Vagina (tissue), 2 donors: ENCODE measurements at places on chromosomes 12 and 14.

GRCh38 chr14:90656973-90657372 lies 159.3 kb downstream of the TTC7B start:
- no peak for DNase-seq

GRCh38 chr12:15562263-15562662 lies 226.9 kb downstream of the EPS8 start:
- DNase-seq = no peak

GRCh38 chr14:99551034-99551922 lies 52.7 kb downstream of the CCDC85C start:
- no peak for DNase-seq

DNA sequence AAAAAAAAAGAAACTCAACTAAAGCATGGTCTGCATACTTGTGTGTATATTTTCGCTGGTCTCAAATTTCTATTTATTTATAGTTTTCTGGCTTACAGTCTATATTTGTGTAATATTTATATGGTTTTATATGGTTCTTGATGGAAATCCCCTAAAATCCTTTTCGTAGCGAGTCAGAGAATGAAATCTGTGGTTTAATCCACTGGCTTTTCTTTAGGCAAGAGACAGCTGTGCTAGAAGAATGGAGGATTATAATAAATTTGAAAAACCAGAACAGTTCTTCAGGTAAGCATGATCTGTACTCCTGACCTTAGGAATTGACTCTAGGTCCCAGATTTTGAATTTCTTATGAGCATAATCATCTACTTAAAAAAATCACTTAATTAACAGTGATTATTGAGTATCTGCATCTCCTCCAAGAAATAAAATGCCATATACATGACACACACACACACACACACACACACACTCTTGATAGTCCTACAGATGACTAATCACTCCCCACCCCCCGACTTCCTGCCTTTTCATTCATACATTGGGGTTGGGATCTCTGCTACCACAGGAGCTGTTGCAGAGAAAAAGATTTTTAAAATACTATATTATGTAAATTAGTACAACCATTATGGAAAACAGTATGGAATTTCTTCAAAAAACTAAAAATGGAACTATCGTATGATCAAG lies 113.4 kb downstream of the CRADD start:
- no peak for DNase-seq

DNA sequence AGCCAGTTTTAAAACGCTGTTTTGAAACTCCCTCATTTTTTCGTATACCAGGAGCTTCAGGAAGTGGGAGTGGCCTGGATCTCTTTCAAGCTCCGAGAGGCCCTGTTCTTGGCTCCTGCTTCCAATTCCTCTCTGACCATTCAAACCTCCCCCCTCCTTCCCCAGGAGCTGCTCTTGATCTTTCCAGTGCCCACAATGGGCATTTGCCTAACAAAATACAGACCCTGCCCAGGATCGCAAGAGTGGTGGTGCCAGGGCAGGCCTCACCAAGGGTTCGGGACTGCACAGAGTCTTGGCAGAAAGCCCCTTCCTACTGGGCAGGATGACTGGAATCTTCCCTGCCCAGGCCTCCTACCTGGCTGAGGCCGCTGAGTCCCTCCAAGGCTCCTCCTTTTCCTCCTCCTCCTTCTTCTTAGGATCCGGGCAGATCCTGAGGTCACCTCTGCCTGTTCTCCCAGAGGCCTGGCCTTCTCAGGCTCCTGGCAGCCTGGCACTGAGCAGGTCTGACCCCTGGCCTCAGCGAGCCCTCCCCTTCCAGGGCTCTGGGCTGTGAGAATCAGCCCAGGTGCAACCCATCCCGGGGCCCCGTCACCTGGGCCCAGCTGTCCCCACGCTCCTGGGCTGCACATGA lies 46.9 kb upstream of the NOS1 start:
- no peak for DNase-seq

- no peak for DNase-seq
Observed at GRCh38 chr14:57732463-57733285, 133.2 kb downstream of the SLC35F4 start.

DNA sequence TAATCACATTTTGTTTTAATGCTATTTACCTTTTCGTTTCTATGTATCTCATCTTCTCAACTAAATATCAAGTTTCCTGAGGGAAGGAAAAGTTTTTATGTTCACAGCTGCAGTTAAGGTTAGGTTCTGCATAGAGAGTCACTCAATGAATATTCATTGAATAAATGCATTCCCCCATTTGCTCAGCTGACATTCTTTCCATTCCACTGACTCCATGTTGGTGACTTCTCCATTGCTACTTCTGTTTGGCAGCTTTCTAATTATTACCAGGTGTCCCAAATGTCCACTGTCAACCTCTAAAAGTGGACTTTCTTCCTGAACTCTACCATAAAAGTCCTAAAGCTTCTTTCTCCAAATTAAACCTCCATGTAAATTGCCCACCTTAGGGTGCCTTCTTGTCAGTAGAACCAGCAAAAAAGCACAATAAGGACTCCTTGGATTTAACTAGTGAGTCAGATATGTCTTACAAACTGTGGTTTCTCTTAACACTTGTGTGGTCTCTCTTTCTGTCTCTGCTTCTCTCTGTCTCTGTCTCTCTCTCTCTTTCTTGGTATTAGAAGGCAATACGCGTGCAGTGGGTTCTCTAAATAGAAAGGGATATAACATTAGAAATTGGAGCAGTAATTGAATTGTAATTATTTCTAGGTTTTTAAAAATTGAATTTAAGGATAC lies 85.9 kb downstream of the TMEM117 start:
- DNase-seq = no peak

DNA sequence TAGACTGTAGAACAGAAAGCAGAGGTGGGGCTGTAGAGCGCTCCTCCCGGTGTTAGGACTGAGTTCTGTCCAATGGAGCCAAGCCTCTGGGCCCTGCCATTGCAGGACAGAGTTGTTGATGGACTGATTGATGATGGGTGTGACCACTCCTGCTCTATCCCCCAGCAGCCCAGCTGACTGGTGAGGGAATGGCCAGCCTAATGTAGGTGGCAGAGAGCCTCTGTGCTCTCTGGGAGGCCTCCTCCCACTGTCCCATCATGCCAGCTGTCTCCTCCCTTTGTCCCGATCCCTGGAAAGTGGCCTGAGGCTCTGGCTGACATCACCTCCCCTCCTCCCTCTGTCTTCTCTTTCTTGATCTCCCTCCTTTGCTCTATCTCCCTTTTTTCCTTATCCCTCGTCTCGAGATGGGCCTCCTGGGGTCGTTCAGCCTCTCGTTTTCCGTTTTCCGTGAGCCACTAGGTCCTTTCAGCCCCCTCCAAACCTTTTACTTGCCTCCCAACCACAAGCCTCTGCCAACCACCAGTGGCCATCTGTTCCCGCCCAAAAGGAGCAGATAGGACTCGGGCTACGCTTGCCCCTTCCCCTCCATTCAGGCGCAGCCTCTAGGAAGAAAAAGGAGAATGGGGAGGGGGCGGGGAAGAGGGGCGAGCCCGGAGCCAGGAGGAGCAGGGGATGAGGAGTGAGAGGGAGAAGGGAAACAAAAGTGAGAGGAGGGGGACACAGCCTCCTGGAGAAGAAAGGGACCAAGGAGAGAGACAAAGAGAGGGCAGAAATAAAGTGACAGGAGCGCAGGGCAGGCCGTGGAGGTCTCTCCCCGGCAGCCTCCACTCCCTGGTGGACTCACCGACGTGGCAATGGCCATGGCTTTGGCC lies 572 bp downstream of the EFS start:
- no peak for DNase-seq

DNA sequence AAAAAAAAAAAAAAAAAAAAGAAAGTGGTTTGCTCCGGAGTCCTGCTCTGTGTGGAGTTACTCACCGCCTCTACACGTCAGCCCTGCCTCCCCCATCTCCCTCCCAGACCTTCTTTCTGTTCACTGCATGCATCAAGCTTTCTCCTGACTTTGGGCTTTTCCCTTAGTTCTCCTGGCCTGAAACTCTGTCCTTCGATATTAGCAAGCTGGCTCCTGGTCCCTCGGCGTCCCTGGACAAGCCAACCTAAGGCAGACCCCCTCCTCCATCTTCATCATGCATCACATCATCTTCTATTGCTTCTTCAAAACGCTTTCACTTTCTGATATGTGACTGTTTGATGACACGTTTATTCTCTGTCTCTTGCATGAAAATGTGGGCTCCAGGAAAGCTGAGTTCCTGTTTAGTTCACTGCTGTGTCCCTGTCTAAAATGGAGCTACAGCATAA lies 40.6 kb downstream of the SLC15A4 start:
- DNase-seq = no peak

- DNase-seq = no peak
Observed at GRCh38 chr14:78450669-78451318, 280.6 kb downstream of the NRXN3 start.

DNA sequence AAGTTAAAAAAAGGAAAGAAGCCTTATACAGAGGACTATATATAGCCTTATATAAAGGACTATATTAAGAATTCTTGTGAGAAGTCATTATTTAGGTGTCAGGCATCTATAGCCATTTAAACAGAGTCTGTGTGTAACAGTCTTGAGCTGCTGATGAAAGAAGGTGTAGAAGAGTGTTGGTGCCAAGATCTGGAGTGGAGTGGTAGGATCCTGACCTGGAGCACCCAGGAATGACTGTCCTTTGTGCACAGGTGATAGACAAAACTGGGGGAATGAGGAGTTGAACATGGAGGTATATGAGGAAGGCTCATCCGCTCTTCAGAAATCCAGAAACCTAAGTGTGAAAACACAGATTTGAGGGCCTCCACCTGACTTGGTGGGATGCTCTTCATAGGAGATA lies 747.3 kb downstream of the NRXN3 start:
- no peak for DNase-seq

GRCh38 chr12:71524626-71525025 lies 85.0 kb downstream of the LGR5 start:
- DNase-seq = no peak

DNA sequence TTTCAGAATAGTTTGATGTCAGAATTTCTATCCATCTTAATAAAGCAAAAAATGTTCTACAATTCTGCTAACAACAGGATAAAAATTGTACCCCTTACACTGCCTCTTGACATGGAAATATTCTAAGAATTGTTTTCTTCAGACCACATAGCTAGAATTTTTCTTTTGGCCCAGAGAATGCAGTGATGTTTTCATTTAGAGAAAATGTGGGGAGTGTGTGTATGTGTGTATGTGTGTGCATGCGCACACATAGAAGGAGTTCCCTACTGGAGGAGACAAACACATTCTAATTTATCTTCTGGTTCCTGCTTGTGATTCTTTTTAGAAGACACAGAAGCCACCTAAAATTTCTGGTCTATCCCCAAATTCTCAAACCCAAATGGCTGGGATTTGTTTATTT lies 1145.7 kb downstream of the VRK1 start:
- no peak for DNase-seq

DNA sequence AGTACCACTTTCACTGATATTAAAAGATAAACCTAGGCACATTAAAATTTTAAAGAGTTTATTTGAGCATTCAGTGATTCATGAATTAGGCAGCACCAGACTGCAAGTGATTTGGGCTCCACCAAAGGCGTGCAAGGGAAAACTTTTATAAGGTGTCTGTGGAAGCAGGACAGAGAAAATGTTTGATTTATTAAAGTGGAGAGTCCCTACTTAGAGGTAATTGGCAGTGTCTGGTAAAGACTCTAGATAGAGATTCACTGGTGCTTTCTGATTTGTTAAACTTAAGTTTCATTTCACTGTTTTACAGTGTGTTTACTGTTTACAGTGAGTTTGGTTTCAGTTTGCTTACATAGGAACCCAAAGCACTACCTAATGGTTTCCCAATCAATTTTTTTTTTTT lies 72.8 kb downstream of the ANKS1B start:
- no peak for DNase-seq

- DNase-seq = no peak
Observed at GRCh38 chr14:47596232-47596631, 79.2 kb downstream of the MDGA2 start.

DNA sequence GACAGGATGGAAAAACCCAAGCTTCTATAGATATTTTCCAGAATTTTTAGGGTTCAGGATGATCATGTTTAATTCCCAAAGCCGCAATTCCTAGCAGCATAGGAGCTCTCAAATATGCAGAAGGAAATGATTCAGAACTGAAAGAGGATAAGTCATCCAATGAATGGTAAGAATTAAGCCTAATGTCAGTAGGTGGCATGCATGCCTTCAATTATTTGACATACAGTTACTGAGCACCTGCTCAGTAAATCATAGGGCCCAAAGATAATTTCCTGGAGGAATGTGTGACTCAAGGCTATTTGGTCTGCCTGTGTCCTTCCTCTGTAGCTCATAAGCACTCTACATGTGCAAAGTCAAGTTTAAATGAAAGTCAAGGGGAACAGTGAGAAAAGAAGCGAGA lies 116.8 kb upstream of the SLC38A4 start:
- DNase-seq = no peak

DNA sequence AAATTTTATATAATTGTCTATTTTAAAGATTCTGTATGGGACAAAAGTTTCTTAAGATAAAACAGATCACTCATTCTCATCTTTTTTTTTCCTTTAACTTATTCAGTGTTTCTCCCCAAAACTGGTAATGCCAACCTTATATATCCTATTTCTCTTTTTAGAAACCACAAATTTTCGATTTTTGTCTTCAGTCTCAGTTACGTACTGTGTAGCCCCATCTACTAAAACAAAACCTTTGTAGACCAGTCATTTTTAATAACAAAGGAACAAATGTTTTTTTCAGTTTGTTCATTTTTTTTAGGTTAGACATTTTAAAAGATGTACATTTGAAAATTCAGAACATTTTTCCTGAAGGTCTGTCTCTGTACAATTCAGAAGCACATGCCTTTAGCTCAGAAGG lies 18.2 kb downstream of the PNMA1 start:
- DNase-seq = no peak

DNA sequence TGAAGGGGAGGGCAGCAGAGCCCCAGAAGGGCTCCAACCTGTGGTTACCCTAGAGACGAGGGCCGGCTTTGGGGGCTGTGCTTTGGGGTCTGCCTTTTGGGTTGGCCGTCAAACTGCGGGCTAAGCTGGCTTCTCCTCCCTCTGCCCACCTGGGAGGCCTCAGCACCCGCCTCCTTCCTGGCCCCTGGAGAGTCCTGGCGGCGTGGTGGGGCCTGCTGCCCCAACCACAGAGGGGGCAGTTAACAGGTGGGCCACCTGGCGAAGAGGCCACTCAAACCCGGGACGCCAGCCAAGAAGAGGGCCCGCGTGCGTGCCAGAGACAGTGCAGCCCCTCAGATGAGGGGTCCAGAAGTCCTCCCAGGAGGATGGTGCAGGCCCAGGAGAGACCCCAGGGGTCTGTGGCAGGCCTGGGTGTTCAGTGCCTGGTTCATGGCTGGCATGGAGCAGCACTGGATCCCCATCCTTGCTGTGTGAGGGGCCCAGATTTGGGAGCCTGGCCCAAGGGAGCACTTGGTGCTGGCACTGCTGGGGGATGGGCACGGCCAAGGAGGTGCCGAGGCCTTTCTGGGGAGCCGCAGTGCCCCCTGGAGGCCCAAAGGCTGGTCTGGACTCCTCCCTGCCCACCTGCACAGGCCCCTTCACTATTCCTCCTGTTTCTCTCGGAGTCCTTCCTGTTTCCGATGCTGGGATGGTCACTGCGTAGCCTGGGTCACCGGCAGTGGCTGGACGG lies 48.8 kb downstream of the LRCOL1 start:
- DNase-seq = no peak

DNA sequence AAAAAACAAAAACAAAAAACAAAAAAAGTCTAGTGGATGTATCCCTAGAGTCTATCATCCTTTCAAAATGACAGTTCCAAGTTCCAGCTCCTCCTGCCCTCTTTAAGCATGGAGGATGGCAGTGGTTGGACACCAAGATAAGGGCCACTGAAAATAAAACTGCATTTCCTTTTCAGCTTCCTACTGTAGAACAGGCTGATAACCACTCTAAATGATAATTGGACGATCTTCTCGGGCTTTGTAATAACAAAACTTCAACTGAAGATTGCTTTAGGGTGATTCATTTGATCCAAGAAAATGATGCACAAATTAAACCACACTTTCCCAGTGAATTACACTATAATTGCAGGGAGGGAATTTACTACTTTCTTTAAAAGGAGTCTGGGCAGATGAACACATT lies 42.2 kb upstream of the CRACR2A start:
- no peak for DNase-seq
